Right lung (tissue), 10 donors: ENCODE measurements at places on chromosomes 5 and 9. TPM values are rescaled to one million over a fixed set of nuclear protein-coding genes. Genes with fewer than 3 reads are reported as not detected.

The SURF4 gene
- polyA plus RNA-seq, result 103 TPM

The C9 gene
- polyA plus RNA-seq, result 0.15 TPM

The PCDHB7 gene
- polyA plus RNA-seq, result 3.9 TPM

The ADRB2 gene
- 0.94 TPM for polyA plus RNA-seq

The GDNF gene
- not detected for polyA plus RNA-seq

The DND1 gene
- not detected for polyA plus RNA-seq

The CD72 gene
- 2.5 TPM for polyA plus RNA-seq

The NUTM2G gene
- 0.53 TPM for polyA plus RNA-seq

The MSX2 gene
- polyA plus RNA-seq, result 0.72 TPM

The BTNL3 gene
- not detected for polyA plus RNA-seq

The DNAH5 gene
- 2.0 TPM for polyA plus RNA-seq

The OGN gene
- 201 TPM for polyA plus RNA-seq

The PSD2 gene
- polyA plus RNA-seq, result 1.9 TPM

The ALDOB gene
- 0.96 TPM for polyA plus RNA-seq

The TAF11L10 gene
- polyA plus RNA-seq, result not detected

The OR1J2 gene
- polyA plus RNA-seq, result not detected

The KCNIP1 gene
- polyA plus RNA-seq, result 3.1 TPM
